ENCODE measurements at places on chromosomes 6 and 20.

DNA sequence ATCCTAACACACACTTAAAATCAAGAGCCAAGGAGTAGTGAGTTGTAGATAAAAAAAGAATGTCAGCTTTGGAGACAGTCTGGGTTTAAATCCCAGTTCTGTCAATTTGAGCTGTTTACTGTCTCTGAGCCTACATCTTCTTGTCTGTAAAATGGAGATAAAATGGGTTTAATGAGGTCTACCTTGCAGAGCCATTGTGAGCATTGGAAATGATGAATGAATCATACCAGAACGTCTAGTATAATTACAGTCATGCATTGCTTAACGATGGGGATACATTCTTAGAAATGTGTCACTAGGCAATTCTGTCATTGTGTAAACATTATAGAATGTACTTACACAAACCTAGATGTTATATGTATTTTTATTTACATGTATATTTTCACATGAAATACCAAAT is 17.6 kb upstream of the SGK2 start:
- H3K27ac ChIP-seq, result no peak overlapping the region
- H3K27me3 ChIP-seq, result no peaks in the 10 kb centered on the region
- no peaks in the 10 kb centered on the region for H3K4me1 ChIP-seq
- H3K36me3 ChIP-seq, result peaks cover 6% of the 10 kb centered on the region

DNA sequence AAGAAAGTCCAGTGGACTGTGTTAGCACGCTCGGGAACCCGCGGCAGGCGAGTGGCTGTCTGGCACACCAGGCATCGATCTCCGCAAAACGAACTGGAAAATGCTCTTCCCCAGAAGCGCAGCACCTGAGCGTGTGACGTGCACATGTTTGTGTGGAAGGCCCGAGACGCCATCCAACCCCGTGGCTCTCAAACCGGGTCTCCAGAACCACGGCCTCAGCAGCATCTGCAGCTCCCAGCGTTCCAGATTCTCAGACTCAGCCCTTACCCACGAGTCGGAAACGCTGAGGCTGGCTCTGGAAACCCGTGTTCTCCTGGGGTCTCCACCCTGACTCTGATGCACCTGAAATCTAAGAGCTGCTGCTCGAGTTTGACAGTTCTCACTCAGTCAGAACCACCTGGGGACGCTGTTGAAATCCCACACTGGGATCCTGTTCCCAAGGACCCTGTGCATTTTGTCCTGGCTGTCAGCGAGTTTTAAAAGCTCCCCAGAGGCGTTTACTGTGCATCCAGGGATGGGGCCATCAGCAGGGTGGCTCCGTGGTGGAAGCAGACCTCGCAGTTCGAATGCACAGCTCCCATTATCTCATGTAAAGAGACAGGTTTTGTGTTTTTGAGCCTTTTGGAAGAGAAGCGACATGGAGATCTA is 69.0 kb downstream of the DLL1 start:
- H3K27ac ChIP-seq, result no peak overlapping the region
- H3K27me3 ChIP-seq, result no peaks in the 10 kb centered on the region
- no peak overlapping the region for H3K4me3 ChIP-seq
- peaks cover 34% of the 10 kb centered on the region for H3K4me1 ChIP-seq

DNA sequence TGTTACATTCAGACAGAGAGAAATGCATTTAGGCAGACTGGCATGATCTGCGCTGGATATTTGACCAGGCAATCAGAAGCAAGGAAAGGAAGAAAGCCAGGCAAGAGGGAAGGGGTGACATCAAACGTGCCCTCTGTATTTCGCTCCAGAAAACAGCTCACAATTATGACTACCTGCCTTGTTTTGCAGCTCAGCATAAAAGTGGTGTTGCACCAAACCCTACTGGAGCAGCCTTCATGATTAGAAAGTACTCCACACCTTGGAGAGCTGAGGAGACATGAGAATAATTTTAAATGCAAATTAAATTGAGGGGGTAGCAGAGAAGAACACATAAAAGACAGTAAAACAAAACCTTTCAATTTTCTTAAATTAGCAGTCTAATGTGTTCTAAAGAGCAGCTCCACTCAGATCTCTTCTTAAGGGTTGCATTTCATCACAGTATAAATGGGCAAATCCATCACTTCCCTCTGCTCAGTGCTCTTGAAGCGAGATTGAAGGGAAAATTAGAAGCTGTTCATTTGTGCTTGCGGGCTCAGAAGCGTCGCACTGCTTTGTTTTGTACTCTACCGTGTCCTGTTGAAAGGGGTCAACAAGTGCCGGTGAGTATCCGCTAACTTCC is at the start of gene PHACTR1:
TSS of gene PHACTR1 (plus strand) at position 470 of the 619 bp plus-strand sequence.
- H3K4me3 ChIP-seq, result no peak within 1 kb of the TSS
- no peak for DNase-seq
- H3K27me3 ChIP-seq, result peaks cover 78% of the 10 kb centered on the region
- H3K36me3 ChIP-seq, result no peaks in the 10 kb centered on the region

DNA sequence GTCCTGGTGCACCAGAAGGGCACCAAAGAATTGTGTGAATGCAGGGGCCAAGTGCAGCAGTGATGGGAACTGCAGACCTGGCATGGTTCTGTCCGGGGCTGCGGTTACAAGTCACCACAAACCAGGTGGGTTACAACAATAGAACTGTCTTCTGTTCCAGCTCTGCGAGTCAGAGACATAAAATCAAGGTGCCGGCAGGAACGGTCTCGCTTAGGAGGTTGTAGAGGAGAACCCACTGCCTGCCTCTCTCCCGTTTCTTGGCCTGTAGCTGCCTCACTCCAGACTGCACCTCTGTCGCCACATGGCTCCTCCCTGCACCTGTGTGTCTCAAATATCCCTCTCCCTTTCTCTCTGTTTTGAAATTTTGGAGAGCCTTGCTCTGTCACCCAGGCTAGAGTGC is 143.3 kb downstream of the TAF4 start:
- no peak for DNase-seq
- no peak overlapping the region for H3K4me3 ChIP-seq
- no peak overlapping the region for H3K27ac ChIP-seq
- H3K36me3 ChIP-seq, result no peaks in the 10 kb centered on the region

DNA sequence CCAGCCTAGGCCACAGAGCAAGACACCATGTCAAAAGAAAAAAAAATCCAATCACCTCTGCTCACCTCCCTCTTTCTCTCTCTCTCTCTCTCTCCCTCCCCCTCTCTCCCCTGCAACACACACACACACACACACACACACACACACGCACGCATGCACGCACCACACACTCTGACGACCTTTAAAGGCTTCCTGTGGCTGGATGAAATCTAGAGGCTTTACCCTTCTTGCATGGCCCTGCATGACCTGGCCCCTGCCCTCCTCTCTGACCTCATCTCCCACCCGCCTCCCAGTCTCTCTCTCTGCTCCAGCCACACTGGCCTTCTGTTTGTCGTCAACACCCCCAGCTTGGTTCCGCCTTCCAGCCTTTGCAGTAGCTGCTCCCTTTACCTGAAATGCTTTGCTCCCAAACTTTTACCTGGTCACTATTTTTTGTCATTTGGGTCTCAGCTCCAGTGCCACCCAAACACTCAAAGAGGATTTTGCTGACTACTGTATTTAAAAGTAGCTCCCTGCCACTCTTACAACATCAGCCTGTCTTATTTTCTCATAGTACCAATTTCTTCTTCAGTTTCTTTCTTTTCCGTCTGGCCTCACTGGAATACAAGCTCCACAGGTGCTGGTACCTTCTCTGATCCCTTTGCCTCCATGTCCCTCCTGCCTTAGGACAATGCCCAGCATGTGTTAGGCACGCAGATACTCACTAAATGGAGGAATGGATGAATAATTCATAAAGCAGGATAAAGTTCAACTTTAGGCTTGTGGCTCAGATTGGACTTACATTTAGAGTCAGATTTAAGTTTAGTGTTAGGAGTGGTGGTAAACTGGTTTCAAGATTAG is 4.3 kb upstream of the LTA start:
- H3K4me1 ChIP-seq, result peaks cover 7% of the 10 kb centered on the region
- no peak for DNase-seq
- no peak overlapping the region for H3K4me3 ChIP-seq
- H3K27me3 ChIP-seq, result peaks cover 24% of the 10 kb centered on the region
- H3K27ac ChIP-seq, result no peak overlapping the region

DNA sequence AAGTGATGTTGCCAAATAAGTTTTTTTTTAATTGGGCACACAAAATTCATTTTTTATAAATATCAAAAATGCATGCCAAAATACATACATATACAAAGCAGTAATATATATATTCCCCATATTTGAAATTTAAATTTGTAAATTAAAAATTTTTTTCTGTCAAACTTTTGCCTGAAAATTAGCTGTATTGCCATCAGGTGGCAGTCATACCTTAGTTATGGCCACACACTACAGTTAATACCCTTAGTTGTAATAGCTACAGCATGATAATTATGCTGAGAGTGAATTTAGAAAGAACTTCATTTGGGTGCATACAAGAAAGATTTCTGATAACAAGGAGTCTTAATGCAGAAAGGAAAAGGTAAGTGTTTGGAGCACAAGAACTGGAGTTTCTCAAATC is 46.2 kb upstream of the SDHAF4 start:
- no peak overlapping the region for H3K4me3 ChIP-seq
- no peak for DNase-seq
- no peaks in the 10 kb centered on the region for H3K27me3 ChIP-seq
- H3K36me3 ChIP-seq, result peaks cover 35% of the 10 kb centered on the region
- H3K27ac ChIP-seq, result no peak overlapping the region

DNA sequence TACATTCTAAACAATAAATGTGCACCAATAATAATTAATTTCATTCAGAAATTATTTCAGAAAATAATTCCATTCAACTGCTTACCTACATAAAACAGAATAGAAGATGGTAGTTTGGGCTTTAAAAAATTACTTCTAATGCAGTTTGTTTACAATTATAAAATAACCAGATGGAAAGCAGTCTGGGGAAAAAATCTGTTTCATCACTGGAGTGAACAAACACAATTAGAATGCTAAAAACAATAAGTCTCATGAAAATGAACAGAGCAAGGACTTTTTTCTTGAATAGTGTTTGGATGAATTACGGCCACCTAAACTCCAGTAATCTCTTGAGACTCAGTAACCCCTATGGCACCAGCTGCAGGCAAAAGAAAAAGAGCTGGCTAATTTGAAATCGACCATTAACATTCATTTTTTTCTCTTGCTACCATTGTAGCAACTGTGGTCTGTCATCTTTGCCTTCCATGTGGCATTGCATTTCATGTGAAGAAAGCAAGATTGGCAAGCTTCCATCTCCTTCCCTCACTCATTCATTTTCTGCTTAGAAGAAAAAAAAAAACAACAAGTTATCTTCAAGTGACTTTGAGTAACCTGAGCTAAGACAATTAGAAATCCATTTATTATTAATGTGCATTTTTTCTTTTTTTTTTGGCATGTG is 88.4 kb upstream of the CEP85L start:
- DNase-seq, result no peak
- no peak overlapping the region for H3K27ac ChIP-seq
- peaks cover 8% of the 10 kb centered on the region for H3K4me1 ChIP-seq
- H3K4me3 ChIP-seq, result no peak overlapping the region
- H3K27me3 ChIP-seq, result no peaks in the 10 kb centered on the region
- H3K36me3 ChIP-seq, result no peaks in the 10 kb centered on the region

DNA sequence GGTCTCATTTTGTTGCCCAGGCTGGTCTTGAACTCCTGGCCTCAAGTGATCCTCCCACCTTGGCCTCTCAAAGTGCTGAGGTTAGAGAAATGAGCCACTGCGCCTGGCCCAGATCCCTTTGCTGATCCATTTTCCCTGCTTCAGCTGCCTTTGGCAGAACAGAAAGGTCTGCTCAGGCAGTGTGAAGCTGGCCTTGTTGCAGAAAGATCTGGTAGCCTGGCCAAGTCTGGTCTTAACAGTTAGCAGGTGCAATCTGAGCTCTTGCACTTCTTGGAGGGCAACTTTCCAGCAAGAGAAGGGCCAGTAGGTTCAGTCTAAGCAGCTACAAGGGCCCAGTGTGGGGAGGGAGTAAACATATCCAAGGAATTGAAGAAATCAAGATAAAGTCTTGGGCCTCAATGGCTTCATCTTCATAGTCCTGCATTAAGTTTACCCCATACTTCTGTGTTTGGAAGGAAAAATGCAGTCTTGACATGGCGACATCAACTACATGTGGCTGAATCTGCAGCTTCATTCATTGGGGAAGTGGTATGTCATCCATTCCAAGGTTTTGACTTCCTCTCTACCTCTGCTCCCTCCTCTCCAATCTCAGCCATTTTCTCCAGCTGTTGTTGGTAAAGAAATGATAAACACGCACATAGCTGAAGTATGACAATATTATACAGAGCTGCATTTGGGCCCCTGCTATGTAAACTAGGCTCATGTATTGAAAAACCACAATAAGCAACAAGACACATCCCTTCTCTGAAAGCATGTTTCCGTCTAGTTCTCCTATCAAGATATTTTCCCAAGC is 39.0 kb upstream of the NEDD9 start:
- H3K27ac ChIP-seq, result no peak overlapping the region
- no peak for DNase-seq
- no peaks in the 10 kb centered on the region for H3K4me1 ChIP-seq
- no peaks in the 10 kb centered on the region for H3K36me3 ChIP-seq
- no peaks in the 10 kb centered on the region for H3K27me3 ChIP-seq

DNA sequence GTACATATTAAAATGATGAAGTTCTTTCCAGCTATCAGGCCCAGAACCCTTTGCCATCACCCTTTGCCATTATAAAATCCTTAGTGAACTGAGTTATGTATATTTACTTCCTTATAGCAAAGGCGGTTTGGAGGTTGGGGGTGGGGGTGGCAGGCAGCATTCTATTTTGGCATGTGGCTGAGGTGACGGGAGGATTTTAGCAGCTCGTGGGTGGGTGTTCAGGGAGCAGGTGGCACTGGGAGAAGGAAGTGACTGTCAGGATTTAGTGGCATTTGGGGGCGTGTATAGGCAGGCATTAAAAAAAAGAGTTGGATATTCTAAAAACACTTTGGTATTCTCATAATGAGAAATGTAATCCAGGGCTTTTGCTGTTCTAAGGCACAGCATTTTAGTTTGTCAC is 150.7 kb downstream of the RIMS1 start:
- H3K4me1 ChIP-seq, result no peaks in the 10 kb centered on the region
- no peaks in the 10 kb centered on the region for H3K27me3 ChIP-seq
- no peak overlapping the region for H3K27ac ChIP-seq
- H3K36me3 ChIP-seq, result no peaks in the 10 kb centered on the region
- H3K4me3 ChIP-seq, result no peak overlapping the region

DNA sequence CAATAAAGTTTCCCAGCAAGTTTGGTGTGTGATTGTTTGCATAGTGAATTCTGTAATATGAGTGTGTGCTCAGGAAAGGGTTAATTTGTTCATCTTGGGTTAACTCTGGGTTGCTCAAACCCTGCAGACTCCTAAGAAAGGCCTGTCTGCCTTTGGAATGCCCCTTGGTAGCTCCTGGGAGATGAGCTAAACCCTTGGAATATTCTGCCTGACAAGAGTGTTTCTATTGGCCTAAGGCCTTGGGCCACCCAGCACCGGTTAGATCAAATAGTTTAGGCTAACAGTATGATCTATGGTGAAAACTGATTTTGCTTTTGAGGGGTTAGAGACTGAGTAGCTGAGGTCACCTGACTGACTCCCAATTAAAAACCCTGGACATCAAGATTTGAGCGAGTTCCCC is 248.3 kb downstream of the GRM1 start:
- H3K4me1 ChIP-seq, result no peaks in the 10 kb centered on the region
- H3K36me3 ChIP-seq, result no peaks in the 10 kb centered on the region
- H3K27me3 ChIP-seq, result no peaks in the 10 kb centered on the region
- no peak overlapping the region for H3K4me3 ChIP-seq
- DNase-seq, result no peak
- no peak overlapping the region for H3K27ac ChIP-seq

All from esophagus squamous epithelium (tissue), 5 donors.